GM13976 (cell line): ENCODE measurements at places on chromosomes 12 and 14.
A peak's percentile ranks its signal among the peaks of the same experiment; 100 is the strongest.

DNA sequence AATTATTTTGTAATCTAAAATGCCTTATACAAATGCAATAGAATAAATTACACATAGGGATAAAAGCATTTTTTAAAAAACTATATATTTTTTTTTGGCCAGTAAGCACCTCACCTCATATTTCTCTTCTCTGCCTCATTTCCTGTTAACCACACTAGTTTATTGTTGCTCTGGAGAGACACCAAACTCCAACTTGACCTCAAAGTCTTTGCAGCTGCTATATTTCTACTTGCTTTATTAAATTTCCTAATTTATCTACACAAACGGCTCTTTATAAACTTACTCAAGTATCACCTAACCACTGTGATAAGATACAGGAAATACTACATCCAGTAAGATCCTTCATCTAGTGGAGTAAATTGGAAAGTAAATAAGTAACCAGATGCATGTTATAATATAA lies 622.3 kb downstream of the C12orf50 start:
- DNase-seq, result no peak

DNA sequence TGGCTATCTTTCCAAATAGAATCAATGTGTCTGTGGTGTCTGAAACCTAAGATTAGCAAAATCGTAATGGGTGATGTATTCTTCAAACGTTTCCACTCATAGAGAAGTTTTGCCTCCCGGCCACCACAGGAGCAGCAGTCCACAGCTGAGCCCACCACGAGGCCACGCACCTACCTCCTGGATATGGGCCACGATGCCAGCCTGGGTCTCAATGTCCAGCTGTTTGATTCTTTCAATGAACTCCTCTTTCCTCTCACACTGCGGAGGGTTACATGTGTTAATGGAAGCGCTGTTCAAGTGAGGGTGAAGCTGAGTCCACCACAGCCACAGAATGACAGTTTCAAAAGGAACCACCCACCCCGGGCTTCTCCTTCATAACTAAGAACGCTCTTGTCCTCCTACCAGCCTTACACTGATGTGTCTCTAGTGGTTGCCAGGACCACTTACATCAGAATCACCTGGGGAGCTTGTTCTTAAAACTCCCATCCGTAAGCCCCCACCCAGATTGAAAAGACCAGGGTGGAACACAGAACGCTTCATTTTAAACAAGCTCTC lies 75.3 kb downstream of the CCDC88C start:
- no peak for DNase-seq

GRCh38 chr12:19826980-19827550 lies 387.8 kb downstream of the AEBP2 start:
- DNase-seq, result no peak

DNA sequence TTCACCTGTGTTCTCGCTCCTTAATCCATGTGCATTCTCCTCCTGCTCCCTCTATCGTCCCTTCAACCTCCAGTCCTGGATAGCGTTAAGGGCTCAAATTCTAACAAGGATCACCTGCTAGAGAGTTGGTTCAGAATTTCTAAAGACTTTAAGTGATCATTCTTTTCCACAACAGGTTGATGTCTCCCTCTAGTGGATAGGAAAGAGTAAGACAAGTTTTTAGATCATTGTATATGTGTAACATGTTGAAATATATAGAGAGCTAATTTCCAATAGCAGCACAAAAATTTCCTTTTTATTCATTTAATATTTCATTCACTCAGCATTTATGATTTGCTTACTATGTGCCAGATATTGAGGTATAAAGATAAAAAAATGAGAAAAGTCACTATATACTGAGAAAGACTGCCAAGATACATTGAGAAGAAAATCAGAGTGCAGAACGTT lies 9.3 kb upstream of the ESR2 start:
- DNase-seq, result peak; percentile 82

DNA sequence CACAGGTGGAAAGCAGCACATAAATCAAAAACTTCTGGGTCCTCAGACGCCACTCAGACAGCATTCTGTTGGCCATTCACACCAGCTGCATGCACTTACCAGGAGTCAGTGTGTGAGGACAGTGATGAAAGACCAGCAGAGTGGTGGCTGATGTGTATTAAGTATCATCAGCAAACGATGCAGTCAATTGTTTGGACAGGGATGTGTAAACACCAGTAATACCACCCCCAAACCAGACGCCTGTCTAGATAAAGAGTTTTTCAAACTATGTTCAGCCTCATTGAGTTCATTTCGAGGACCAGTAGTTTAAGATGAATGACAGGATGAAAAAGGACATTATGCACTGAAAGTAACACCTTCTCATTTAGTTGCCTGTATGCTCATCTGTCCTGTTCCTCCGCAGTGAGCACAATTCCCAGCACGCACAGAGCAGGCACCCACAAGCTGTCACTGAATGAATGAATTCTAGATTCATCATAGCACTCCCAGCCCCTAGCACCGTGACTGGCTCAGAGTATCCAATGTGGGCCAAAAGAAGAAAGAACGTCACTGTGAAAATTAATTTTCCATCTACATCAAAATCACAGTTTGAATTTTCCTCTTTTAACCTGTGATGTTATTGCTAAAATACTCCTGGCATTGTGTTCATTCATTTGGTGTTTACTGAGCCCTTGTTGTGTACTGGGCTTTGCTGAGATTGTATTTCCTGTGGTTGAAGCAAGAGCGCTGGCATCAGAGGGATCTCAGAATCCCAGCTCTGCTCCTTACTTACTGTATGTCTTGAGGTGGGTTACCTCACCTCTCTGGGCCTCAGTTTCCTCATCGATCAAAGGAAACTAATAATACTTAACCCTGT lies 124.8 kb upstream of the NOS1 start:
- DNase-seq, result no peak

DNA sequence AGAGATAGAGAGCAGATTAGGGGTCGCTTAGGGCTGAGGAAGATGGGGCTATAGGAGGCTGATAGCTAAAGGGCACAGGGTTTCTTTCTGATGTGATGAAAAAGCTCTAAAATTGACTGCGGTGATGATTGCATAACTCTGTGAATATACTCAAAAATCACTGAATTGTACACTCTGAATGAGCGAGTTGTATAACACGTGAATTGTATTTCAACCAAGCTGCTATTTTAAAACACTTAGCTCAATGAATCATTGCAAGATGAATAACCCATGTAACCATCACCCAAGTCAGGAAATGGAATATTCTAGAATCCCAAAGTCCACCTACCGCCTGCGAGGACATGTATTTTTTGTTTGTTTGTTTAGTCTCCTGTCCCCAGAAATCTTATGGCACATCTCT lies 60.1 kb upstream of the CCND2 start:
- DNase-seq, result no peak

GRCh38 chr14:92747701-92748258 lies 647 bp downstream of the LGMN start:
- no peak for DNase-seq

DNA sequence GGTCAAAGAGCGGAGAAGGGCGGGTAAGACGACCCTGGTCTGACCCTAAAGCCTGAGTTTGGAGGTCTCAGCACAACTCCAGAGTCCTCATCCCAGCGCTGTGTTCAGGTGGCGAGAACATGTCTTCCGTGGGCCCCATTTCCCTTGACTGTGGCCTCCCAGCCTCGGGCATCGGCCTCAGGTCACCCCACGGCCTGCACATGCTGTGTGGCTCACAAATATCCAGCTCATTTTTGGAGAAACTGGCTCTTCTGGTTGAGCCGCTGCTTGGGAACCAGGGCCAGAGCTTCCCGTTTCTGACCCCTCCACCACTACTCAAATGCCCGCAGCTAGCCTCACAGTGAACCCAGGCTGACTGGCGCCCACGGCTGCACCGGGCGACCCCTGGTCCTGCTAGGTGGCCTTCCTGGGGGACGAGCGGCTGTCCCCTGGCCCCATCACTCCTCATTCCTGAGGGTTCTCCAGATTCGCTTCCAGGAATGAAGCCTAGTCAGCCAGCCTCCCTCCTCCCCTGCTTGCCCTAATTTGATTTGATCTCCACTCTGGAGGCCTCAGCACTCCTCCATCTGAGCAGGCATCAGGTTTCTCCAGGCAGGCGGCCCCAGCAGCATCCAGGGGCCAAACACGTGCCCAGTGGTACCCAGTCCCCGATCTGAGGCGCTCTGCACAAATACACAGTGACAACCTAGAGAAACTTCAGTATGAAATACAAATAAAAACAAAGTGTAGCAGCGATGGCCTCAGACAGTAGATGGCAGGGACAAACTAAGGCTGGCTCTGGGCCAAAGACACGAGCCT lies 4.7 kb downstream of the P2RX2 start:
- DNase-seq, result no peak

DNA sequence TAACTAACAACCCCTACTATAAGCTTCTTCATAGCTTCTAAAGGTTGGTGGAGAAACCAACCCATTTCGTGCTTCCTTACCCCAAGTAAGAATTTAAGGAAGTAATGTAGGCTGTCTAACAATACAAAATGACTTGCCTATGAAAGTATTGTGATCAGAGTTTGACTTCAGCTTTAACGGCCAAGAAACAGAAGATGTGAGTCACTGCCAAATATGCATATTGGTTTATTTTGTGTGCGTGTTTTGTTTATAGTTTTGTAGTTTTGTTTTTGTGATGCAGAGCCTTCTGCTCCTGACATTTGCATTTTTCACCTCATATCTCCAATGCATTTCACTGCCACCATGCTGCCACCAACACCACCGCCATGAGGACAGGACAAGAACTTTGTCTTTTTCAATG lies 146.0 kb downstream of the FBXL14 start:
- DNase-seq, result no peak

DNA sequence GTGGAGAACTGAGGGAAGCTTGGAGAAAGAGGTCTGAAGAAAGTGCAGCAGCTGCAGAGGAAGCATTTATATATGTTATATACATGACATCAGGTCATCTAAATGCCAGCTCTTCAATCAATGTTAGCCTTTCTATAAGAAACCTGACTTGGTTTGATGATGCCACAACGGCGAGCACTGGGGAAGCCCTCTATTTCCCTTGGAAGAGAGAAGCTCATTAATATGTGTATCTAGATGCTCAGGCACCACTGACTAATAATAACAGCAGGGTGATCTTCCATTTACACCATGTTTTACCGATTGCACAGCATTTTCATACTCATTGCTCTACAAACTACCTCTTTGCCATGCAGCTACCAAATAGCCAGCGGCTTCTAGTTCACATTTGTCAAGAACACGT lies 811 bp downstream of the ACYP1 start:
- DNase-seq, result no peak

- DNase-seq, result no peak
Measured at GRCh38 chr12:61546296-61546695, 713.9 kb upstream of the USP15 start.

GRCh38 chr14:68665131-68665530 lies 127.7 kb downstream of the ZFP36L1 start:
- DNase-seq, result no peak

DNA sequence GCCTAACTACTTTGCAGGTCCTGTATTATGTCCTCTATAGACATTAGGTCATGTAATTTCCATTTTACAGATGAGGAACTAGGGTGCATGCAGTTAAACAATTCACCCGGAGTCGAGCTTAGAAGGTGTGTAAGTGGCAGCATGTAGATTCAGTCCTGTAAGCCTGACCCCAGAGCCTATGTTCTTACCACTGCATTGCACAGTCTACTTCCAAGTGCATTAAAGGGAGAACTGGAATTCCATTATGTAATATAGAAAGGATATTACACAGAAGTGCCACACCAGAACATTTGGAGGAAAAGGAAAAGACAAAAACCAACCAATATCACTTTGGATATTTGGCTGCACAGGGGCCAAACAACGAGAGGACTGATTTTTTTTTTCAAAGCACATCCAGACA lies 1.2 kb downstream of the GLT8D2 start:
- no peak for DNase-seq

- DNase-seq, result no peak
Measured at GRCh38 chr14:31927348-31927832, 149.7 kb upstream of the ARHGAP5 start.

DNA sequence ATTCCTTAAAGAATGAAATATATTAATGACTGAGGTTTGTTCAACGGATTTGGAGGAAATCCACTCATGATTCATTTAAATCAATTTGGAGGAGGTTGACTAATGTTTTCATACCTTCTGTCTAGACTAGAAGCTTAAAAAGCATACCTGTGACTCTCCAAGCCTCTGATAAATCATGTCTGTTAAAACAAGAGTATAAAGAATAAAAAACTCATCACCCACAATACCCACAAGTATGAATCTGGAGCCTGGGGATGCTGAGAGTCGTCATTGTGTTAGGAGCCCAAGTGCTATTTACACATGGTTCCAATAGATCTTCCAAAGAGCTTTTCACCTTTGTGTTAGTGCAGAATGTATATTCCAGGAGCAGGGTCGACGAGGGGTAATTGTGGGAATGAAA lies 86.8 kb upstream of the ADAMTS20 start:
- DNase-seq, result no peak

- no peak for DNase-seq
Measured at GRCh38 chr14:87149583-87150354, 843.2 kb downstream of the GALC start.

DNA sequence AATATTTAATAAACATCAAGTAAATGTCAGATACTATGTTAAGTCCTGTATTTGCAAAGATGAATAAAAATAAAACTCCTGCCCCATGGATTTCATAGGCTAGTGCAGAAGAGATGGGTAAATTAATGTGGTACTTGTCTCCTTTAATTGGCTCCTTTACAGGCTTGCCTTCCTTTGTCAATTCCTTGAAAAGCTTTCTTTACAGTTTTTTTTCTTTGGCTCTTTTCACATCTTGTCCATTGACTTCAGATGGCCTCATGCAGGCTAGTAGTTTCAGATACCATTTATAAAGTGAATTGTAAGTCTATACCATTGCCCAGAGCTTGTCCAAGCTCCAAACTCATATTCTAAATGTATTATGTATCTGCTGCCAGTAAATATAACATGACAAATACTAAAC lies 128.7 kb upstream of the GARIN2 start:
- DNase-seq, result no peak

DNA sequence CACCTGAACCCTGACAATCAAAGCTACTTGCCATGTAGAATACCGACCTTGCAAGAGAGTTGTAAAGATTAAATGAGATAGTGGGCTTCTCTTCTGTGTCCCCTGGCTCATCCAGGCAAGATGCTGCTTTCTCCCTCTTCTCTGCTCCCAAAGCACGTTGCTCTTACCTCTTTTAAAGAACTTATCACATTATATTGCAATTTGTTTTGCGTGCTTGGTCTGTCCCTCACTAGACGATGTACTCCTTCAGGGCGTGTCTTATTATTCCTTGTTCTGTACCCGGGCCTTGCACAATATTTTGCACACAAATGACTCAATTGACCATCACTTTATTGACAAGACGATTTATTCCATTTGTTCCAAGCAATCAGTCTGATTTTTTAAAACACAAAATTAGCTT lies 3.3 kb downstream of the DCN start:
- DNase-seq, result no peak

- no peak for DNase-seq
Measured at GRCh38 chr12:26369588-26369987, 174.2 kb downstream of the SSPN start.
